Suppressor macrophage (primary cell): ENCODE measurements at places on chromosomes 11 and 22.

DNA sequence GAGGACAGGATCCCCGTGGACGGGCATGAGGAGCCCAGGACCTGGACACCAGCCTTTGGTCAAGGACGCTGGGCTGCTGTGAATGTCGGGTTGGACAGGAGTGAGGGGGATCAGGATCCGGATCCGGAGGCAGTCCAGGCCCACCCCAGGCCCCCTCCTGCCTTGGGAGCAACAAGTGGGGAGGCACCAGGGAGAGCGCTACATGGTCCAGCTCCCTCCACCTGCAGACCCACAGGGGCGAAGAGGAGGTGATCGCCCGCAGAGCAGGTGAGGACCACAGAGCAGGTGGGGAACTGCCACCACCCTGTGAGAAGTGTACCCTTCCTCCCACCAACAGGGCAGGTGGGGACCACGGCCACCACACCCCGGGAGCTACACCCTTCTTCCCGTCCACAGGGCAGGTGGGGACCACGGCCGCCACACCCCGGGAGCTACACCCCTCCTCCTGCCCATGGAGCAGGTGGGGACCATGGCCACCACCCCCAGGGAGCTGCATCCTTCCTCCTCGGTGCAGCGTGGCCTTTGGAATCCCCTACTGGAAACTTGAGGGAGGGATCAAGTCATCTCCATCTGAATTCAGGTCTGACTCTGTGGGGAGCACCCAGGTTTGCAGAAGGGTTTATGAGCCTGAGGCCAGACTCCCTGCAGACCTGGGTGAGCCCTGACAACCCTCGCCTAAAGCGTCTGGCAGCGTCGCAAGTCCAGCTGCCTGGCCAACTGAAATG is 141.0 kb downstream of the BRD1 start:
- no peak for DNase-seq

DNA sequence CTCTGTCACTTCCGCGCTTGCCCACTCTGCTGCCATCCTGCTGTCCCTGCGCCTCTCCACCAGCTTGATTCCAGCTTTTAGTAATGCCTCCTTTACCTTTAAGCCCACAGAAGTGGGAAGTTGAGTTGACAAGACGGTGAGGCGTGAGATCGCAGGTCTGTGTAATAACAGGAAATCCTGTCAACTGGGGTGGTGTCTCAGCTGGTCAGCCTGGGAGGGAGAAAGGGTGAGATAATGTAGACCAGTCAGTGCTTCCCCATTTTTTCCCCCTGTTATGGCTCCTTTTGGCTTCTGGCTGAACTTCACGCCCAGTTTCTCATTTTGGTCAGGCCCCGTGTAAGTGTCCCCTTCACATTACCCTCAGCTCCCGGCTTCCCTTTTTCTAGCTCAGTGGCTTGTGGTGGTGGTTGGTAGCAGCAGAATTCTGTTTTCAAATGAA is 98.9 kb downstream of the TRAF6 start:
- peak; percentile 92 for DNase-seq

- no peak for DNase-seq
These were observed 243.1 kb upstream of the CCDC179 start for GRCh38 chr11:23103416-23103815.

- no peak for DNase-seq
These were observed 54.4 kb downstream of the ALX4 start for GRCh38 chr11:44255406-44256071.

DNA sequence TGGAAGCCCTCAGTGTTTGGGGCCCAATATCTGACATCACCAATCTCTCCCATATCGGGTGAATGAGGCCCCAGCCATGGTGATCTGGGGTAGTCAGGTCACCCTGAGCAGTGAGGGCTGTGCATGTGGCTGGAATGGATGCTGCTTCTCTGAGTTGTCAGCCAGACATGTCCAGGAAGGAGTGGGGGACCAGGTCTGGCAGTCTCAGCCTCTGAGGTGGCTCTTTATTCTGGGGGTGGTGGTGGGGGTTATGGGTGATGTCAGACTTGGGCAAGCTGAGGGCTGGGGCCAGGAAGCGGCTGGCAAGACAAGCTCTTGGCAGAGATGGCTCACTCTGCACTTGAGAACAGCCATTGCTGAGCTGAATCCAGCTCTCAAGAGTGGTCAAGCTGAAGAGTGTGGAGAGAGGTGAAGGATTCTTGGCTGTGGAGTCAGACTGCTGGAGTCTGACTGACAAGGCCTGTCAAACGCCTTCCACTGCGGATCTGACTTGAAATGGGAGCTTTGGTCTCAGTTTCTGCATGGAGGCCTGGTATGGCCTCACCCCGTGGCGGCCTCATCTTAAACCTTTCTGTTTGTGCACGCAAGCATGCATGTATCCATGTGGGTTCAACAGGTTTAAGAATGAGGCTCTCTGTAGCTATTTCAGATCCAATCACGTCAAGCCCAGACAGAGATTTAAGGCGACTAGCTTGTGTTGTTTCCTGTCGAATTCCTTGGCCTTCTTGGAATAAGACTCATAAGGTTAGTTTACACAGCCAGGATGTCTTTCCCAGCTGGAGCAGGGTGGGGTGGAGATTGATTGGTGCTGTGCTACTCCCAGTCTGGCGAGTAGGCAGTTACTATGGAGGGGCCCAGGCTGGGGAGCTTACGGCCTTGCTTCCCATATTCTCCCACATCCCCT is 83.9 kb upstream of the TIMP3 start:
- DNase-seq, result peak; percentile 25

DNA sequence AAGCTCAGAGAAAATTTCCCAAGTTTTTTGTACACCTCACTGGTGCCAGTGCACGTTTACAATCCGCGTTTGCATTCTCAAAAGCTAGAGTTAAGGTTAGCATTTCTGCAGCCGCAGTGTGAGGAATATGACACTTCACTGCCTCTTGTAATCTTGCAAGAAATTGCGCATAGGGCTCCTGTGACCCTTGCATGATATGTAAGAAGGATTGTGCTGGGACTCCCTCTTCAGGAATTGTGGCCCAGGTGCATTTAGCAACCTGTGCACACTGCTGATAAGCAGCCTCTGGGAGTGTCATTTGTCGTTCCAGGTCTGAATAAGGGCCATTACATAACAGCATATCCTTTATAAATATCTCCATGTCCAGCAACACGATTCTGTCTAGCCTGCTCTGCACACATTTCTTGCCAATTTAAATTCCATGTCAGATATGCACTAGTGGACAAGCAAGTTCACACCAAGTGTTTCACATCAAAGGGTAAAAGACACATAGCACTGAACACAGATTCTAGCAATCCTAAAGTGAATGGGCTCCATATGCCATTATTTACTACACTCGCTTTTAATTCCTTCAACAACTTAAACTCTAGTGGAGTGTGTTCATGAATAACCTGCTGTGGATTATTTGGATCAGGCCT is 69.2 kb upstream of the INCENP start:
- DNase-seq, result peak; percentile 64

- DNase-seq, result peak; percentile 62
These were observed 36.2 kb downstream of the LIF start for GRCh38 chr22:30210235-30210909.

- DNase-seq, result no peak
These were observed 106.6 kb downstream of the EMSY start for GRCh38 chr11:76551400-76551799.

DNA sequence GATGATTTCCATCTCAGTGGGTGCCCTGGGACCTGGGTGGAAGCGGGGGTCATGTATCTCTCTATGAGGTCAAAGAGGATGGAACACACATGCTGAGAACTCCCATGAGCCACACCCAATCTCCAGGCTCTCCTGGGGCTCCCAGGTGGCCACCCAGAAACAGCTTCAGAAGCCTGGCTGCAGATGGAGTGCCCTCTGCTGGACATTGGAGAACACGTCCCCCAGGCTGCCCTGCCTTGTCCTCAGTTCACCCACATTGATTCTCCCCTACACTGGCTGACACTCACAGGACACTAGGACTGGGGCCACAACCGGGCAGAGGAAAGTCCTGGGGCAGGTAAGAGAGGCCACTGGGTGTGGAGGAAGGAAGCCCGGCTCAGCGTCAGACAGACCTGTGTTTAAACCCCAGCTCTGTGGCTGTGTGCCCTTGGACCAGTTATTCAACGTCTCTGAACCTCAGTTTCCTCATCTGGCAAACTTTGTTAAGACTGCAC is 4.5 kb upstream of the NOL12 start:
- DNase-seq, result peak; percentile 79

DNA sequence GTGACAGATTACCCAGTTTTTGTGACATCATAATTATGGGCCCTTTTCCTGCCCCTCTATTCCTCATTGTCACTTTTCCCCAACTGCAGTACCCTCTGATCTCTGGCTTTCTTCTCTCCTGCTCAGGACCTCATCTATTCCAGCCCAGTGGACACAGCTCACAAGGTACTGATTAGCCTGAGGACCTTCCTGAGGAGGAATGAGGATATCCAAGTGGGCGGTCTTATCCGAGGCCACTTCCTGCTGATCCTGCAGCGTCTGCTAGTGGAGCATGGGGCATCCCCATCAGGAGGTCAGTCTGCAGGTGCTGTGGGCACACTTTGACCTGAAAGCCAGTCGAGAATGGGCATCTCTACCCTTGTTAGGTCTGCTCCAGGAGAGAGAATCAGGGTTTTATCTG is 24.5 kb upstream of the CCDC134 start:
- no peak for DNase-seq

DNA sequence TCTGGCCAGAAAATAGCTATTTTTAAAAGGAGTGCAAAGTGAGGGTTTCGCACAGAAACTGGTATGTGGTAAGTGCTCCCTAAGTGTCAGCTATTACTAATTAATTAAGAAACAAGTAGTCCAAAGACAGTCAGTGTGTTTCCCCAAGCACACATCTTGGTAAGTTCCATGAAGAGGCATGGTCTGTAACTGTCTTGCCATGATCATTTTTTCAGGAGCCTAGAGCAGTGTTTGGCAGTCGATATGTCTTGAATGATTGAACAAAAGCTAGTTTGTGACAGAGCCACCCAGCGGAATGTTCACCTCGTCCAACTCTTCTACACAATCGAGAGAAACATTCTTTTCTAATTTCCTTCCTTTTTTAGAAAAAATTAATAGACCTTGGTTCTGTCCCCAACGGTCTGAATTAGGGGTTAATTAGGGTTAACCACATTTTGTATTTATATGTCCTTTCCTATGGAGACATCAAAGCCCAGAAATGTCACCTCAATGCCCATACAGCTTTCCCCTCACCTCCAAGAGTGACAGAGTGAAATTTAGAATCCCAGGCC is 57.6 kb upstream of the FTH1 start:
- peak; percentile 59 for DNase-seq

- peak; percentile 68 for DNase-seq
These were observed 117.4 kb downstream of the SGSM3 start for GRCh38 chr22:40487663-40488249.

DNA sequence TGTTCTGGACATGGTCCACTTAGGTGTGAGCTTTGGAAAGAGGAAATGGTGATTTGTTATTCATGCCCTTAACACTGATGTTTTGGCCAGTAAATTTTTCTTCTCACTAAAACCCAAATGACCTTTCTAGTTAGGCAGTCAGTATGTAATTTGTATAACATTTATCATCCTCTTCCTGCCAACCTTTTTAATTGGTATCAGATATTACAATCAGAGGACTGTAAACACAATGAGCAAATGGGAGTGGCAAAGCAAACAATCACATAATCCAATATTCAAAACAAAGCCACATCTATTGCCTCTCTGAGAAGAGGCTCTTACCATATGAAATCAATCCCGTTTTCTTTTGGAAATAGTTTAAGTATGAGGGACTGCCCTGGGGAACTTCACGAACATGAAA is 49.1 kb downstream of the BBOX1 start:
- no peak for DNase-seq

DNA sequence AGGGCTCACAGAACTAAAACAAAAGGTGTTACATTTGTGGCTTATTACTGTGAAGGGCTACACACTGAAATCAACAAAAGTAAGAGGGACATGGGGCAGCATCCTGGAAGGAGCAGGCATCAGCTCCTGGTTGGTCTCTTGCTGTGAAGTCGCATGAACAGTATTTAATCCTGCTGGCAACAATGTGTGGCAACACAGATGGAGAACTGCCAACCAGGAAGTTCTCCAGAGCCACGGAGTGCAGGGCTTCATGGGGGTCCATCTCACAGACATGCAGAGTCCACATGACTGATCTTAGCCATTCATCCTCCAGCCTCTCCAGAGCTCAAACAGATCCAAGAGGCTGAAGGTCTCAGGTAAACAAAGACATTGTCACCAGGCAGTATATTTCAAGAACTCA is 32.8 kb upstream of the FGF3 start:
- no peak for DNase-seq

DNA sequence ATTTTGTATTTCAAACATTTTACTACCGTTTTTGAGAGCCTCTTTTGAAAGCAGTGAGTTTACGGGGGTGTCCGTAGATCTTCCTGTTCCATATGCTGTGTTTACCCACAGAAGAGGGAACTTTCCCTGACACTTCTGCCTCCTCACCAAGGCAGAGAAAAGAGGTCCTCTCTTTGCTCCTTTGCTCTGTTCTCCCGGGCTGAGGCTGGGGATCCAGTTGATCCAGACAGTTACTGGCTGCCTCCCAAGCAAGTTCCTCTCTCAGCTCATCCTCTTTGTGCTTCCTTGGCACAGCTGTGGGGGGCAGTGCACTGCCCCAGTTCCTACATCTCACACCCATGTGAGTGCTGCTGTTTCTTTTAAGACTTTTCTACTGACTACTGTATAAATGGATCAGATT is 813.7 kb downstream of the NTM start:
- no peak for DNase-seq

- no peak for DNase-seq
These were observed 498.9 kb downstream of the BRD1 start for GRCh38 chr22:49328630-49329405.

- DNase-seq, result no peak
These were observed 122.3 kb downstream of the MSANTD4 start for GRCh38 chr11:105899772-105900171.

DNA sequence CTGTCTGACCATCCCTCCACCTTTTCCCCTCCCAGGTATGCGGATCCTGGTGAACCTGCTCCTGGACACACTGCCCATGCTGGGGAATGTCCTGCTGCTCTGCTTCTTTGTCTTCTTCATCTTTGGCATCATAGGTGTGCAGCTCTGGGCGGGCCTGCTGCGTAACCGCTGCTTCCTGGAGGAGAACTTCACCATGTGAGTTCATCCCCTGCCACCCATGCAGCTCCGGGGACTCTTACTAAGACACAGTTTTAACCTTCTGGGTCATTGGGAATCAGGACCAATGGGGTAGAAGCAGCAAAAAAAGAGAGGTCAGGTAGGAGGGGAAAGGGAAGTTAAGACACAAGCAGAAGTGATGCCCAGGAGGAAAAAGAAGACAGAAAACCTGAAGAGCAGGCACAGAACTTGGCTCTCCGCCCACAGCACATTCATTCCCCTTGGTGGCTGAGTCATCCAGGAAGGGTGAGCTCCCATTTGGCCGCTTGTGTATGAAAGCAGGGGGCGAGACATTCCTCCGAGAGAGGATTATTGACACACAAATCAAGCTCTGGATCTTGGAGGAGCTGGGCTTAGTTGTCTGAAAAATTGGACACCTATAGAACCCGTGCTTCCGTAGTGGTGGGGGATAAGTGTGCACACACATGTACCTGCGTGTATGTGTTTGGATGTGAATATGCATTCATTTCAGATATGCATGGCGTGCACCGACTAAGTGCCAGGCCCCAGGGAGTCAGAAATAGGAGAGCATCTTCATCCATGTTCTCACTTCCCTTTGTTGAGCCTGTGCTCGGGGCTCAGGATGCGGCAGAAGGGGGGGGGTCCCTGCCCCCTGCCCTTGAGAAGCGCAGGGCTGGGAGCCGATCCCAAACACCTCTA is 64.2 kb downstream of the CACNA1I start:
- peak; percentile 16 for DNase-seq
